ENCODE measurements at places on chromosomes 7 and 10.

DNA sequence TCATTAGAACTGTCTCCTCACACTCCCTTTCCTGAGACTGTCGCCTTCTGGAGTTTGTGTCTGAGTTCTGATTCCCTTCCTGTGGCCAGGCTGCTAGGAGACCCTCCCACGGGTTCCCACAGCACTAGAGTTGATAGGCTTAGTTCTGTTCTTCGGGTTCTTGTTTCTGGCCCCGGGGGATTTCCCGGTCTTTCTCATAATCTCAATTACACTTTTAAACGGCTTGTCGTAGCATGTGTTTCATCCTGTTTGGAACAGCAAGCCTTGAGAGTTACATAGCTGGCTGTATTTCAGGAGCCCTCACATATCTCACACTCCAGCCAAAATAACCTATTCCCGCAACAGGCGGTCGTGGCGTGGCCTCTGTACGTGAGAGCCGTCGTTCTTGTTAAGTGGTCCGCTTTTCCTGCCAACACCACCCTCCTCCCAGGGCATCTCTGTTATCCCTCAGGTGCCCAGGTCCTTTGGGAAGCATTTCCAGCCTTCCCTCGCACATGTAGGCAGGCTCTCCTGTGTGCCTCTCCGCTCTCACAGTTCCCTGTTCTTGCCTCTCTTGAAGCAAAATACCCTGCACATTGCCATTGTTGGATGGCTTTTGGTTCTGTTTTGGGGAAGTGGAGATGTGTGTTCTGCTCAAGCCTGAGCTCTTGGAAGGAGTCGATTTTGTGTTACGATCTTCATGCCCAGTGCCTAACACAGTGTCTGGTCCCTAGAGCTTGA is 46.0 kb downstream of the CDC123 start:
- DNase-seq = no peak

DNA sequence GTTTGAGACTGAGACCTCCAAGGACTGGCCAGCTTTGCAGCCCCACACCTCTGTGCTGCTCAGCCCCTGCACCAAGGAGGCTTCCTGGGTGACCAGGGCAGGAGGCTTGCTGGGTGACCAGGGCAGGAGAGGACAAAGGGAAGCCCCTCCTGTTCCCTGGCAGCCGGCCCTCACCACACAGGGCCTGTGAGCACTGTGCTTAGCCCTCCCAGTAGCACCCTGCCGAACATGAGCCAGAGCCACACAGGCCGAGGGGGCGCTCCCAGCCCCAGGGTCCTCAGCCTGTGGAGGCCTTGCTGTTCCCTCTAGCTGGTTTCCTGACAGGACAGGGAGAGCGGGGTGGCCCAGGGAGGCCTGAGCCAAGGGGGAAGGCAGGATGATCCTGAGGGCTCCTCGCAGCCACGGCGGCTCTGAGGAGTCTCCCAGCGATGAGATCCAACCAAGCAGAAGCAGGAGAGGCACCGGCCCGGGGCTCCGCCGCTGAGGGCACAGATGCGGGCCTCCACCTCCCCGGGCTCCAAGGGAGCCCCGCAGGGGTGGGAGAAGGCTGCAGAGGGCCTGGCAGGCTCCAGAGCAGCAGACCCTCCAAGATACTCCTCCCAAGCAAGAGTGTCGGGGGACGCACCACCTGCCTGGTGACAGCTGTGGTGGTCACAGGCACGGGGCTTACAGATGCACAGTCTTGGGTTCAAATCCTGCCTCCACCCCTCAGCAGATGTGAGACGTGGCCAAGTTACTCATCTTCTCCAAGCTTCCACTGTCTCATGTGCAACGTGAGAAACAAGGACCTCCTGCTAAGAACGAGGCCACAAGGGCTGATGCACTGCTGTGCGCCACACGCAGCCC is 22.5 kb downstream of the WDR86 start:
- no peak for DNase-seq

GRCh38 chr7:22718200-22718711 is 8.7 kb upstream of the IL6 start:
- no peak for DNase-seq

GRCh38 chr10:61822781-61823230 is 78.7 kb upstream of the ARID5B start:
- no peak for DNase-seq

DNA sequence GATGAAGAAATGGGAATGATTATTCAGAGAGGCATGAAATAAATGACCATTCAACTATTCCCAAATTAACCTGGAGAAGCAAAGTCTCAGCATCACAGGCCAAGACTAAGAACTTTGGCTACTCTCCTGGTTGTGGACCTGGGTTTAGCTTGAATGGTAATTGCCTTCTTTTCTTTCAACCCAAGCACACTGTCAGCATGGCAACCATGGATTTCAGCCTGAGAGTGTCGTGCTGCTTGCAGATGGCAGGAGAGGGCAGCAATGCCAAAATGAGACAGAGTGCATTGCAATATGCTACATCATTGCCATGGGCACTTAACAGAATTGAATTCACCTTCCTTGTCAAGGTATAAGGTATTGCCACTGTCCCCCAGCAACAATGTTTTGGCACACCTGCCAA is 767.2 kb downstream of the REEP3 start:
- no peak for DNase-seq

DNA sequence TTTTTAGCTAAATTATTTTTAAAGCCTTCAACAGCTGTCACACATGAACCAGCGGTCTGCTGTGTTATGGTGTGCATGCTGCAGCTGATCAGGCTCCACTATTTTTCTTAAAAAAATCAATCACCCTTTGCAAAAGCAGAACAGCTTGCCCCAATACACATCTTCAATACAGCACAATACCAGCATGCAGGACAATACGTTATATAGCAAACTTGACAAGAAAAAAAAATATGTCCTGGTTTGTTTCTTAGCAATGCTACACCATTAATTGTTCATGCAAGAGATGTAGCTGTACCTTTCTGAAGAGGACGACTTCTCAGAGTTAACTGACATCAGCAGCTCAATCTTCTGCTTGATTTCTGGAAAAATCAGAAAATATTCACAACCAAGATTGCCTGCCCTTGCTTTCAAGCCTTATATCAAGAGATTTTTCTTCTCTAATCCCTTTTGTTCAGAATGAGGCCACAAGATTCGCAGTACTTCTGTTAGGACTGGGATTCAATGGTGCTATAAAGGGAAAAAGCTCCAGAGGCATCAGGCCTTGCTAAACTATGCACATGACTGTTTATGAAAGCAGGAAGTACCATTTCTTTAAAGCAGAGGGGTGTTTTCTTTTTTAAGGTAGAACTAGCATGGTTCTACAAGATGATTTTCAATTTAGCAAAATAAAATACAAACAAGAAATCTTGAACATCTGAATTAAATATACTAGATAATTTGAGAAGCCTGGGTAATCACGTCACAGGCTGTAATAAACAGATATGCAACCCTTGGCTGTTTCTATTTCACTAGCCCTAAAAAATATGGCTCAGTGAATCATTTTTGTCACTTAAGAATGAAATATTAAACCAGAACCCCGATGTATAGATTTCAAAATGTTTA is 120.0 kb downstream of the SRPK2 start:
- DNase-seq = peak; percentile 48

DNA sequence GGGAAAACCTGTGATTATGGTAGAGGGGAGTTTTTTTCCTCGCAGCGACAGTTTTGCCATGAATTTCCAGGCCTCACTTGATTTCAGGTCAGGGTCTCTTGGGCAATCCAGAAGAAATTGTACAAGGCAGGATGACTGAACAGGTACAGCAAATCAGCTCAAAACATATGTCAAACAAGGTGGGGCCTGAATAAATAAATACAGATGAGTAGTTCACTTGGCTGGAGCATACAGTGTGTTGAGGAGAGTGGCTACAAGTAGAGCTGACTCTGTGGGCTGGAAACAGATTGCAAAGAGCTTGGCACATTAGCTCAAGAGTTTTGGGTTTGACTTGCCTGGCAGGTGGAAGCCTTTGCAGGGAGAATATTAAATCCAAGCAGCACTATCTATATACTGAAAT is 15.0 kb downstream of the GIMAP8 start:
- no peak for DNase-seq

GRCh38 chr10:30490289-30491000 is 56.5 kb downstream of the MAP3K8 start:
- DNase-seq = no peak

DNA sequence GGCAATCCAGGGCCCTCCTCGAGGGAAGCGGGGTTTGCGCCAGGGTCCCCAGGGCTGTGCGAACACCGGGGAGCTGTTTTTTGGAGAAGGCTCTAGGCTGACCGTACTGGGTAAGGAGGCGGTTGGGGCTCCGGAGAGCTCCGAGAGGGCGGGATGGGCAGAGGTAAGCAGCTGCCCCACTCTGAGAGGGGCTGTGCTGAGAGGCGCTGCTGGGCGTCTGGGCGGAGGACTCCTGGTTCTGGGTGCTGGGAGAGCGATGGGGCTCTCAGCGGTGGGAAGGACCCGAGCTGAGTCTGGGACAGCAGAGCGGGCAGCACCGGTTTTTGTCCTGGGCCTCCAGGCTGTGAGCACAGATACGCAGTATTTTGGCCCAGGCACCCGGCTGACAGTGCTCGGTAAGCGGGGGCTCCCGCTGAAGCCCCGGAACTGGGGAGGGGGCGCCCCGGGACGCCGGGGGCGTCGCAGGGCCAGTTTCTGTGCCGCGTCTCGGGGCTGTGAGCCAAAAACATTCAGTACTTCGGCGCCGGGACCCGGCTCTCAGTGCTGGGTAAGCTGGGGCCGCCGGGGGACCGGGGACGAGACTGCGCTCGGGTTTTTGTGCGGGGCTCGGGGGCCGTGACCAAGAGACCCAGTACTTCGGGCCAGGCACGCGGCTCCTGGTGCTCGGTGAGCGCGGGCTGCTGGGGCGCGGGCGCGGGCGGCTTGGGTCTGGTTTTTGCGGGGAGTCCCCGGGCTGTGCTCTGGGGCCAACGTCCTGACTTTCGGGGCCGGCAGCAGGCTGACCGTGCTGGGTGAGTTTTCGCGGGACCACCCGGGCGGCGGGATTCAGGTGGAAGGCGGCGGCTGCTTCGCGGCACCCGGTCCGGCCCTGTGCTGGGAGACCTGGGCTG is 26.0 kb downstream of the PRSS2 start:
- no peak for DNase-seq

GRCh38 chr7:88347090-88347489 is 40.4 kb upstream of the STEAP4 start:
- no peak for DNase-seq

DNA sequence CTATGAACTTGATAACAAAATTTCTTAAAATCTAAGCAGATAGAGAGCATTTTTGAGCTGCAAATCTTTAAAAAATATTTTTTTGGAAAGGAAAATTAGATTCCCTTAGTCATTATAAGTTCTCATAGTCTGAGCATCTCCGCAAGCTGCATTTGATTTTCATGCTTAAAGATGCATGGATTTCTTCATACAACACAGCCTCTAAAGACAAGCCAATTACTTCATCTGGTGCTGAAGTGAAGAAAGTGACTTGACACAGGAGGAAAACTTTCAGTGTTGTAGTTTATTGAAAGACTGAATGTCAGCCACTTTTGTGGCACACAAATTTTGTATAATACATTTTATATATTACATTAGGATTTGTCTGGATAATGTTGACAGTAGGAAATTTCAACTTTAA is 22.5 kb downstream of the SEMA3D start:
- no peak for DNase-seq

DNA sequence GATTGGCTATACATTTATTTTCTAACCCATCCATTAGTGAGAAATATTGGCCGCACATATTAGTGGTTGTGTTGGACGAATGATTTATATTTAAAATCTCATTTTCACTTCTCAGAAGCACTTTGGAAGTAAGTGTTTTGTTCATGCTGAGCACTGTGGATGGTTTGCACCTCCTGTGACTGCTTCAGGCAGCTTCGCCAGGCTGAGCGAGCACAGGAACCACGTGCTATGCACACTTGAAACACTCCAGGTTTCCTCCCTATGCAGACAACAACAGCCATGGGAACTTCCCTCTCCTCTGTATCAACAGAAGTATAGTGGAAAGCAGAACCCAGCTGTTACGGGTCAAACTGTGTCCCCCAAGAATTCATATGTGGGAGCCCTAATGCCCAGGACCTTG is 67.3 kb upstream of the WDR11 start:
- DNase-seq = no peak

GRCh38 chr10:129942936-129943715 is 20.9 kb downstream of the EBF3 start:
- DNase-seq = no peak

- no peak for DNase-seq
Observed at GRCh38 chr7:134945691-134946090, 40.6 kb upstream of the AGBL3 start.

GRCh38 chr7:40211276-40212003 is 76.6 kb downstream of the SUGCT start:
- DNase-seq = no peak

GRCh38 chr10:47340608-47341170 is 7.5 kb upstream of the RBP3 start:
- peak; percentile 22 for DNase-seq

DNA sequence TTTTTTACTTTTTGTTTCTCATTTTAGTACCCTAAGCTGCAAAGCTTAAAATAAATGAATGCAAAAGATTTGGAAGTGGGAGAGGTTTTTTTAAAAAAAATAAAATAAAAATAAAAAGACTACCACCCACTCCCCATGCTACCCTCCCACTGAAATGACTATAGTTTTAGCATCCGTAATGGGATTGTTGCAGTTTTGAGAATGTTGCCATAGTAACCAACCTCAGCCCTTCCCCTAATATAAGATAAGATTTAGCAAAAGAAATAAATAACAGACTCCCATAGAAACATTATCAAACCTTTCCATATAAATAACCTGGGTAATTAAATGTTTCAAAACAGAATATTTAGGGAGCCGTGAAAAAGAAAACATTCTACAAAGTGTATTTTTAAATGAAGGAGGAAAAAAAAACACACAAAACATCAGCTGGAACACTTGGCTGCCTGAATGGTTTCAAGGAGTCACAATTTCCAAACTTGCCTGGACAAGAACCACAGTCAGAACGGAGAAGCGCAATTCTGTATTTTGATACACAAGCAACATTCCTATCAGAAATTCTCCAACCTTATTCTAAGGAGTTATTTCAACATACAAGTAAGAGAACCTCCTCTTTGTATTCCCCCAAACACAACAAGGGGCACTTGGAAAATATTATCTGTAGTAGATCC is 57.4 kb downstream of the DGKI start:
- DNase-seq = no peak

- no peak for DNase-seq
Observed at GRCh38 chr10:75180592-75180991, 30.0 kb upstream of the VDAC2 start.

DNA sequence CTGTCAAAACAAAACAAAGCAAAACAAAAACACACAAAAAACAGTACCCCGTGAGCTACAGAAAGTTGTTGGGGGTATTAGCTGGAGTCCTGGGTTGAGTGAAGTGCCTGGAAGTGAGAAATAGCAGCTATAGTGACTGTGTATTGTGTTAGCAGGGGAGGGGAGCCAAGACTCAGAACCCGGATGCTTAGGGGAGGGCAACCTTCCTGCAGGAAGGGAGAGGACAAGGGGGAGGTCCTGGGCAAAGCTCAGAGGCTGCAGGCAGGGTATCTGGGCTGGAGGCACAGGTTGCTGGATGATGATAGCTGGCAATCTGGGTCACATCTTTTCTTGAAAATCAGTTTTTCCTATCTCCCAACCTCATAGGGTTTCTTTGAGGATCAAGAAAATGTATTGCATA is 75.8 kb upstream of the PARD3 start:
- DNase-seq = no peak

- no peak for DNase-seq
Observed at GRCh38 chr10:130175074-130175473, 38.9 kb downstream of the GLRX3 start.

GRCh38 chr10:26335574-26336093 is 102.5 kb upstream of the APBB1IP start:
- no peak for DNase-seq
